ENCODE measurements at places on chromosomes 12 and 14.

DNA sequence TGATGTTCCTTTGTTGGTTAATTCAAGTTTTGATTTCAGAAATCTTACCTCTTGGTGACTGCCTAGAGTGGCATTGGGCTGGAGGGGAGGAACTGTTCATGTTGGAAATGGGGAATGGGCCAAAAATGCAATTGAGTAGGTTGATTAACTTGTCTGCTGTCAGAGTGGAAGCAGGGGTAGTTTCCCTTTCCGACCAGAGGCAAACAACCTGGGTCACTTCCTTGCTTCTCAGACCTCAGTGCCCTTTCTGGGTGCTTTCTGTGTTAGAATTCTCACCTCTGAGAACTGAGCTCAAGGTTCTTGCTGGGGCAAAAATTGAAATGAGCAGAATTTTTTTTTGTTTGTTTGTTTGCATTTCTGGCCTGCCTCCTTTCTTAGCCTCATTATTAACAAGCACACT lies 2.3 kb upstream of the M6PR start:
- no peak for DNase-seq

DNA sequence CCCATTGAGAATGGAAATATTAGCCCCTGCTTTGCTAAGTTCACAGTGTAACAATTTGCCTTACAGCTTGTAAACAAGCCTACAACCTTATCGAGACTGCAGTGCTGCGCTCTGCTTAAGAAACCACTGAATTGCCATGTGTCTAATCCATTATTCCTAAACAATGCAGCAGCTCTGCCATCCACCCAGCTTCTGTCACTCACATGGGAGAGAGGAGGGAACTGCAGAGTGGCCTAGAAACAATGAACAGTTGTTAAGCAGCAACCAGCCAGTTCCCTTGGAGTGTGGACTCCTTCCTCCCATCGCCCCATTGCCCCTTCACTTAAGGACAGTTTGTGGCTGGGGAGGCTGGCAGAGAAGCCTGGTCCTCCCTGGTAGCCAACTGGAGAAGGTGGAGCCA lies 42.9 kb downstream of the TESPA1 start:
- no peak for DNase-seq

- DNase-seq = no peak
Measured at GRCh38 chr14:22412926-22413411, 176.1 kb downstream of the DAD1 start.

GRCh38 chr12:89417246-89417977 lies 65.1 kb upstream of the DUSP6 start:
- no peak for DNase-seq

GRCh38 chr14:63923422-63923752 lies 70.6 kb downstream of the SYNE2 start:
- DNase-seq = no peak

GRCh38 chr14:31251028-31251958 lies 43.7 kb upstream of the HECTD1 start:
- DNase-seq = no peak

DNA sequence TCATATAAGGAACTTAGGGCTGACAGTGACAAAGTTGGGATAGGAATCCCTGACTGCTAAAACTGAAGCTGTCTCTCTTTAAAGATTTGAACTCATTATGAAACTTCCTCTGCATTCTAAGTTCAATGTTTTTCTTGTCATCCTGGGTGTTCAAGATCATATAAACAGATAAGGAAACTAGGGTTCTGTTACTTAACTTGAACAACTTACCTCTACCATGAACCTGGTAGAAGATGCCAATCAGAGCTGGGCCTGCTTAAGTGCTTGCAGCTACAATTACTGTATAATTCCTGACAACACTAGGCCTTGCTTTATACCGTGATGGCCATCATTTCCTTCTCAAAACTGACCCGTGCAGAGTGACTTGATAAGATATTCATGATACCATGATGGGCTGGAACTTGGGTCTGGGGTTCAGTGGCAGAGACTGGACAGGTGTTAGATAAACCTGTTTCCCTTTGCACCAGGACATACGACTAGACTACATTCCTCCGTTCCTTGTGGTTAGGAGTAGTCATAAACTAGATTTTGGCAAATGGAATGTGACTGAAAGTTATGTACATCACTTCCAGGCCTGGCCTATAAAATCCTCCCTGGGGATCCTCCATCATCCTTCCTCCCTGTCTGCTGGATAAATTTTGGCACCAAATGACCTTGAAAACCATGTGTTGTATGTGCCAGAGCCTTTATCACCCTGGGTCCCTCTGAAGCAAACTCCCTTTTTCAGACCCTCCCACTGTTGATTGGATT lies 172.2 kb upstream of the PRICKLE1 start:
- no peak for DNase-seq

- no peak for DNase-seq
Measured at GRCh38 chr14:42378274-42378673, 771.6 kb downstream of the LRFN5 start.

DNA sequence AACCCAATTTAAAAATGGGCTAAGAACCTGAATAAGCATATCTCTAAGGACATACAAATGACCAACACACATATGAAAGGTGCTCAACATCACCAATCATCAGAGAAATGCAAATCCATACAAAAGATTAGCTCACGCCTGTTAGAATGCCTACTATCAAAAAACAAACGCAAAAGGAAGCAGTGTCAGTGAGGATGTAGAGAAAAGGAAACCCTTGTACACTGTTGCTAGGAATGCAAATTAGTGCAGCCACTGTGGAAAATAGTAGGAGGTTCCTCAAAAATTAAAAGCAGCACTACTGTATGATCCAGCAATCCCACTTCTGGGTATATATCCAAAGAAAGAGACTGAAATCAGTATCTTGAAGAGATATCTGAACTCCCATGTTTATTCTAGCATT lies 133.0 kb downstream of the CPNE8 start:
- DNase-seq = no peak

DNA sequence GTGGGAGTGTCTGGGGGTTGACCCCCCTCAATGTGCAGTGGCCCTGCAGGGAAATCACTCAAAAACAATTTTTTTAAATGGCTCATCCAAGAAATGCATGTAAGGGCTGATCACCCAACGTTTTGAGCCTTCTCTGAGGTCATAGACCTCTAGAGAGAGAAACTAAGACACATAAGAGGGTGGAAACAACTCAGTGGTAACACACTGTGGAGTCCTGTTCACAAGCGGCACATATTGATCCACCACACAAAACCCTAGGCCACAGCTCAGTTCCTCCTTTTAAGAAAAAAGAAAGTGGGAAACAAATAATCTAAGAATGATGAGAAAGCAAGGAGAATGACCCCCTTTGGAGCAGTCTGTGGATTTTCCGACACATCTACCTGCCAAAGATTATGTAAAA lies 83.0 kb upstream of the METAP2 start:
- DNase-seq = no peak

DNA sequence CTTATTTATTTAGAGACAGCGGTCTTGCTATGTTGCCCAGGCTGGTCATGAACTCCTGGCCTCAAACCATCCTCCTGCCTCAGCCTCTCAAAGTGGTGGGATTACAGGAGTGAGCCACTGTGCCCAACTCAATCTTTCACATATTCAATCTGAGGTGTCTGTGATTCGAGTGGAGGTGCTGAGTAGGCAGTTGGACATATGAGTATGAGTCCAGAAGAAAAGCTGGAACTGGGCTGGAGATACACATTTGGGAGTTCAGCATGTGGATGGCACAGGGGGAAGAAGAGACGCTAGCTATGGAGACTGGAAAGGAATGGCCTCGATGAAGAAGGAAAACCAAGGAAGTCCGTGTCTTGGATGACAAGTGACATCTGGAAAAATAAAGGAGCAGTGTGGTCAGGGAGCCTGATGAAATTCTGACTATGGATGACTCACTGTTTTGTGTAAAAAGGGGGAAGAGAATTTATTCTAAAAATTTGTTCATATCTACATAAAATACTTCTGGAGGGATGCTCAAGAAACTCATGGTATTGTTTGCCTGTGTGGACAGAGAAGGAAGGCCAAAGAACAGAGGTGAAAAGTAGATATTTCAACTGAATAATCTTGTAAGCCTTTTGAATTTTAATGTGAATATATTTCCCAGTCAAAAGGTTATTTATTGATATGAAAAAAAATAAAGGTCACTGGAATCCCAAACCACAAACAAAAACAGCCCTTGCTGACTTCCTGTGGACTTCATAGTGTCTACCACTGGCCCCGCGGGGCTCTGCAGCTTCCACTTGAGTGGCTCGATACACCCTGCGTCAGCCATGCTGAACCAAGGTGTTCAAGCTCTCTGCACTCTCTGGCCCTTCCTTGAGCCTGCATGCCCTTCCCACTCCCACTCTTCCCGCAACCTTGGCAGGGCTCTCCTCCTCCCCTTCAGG lies 8.9 kb upstream of the LTA4H start:
- DNase-seq = no peak

- no peak for DNase-seq
Measured at GRCh38 chr12:79858518-79858917, 76.4 kb downstream of the PPP1R12A start.

DNA sequence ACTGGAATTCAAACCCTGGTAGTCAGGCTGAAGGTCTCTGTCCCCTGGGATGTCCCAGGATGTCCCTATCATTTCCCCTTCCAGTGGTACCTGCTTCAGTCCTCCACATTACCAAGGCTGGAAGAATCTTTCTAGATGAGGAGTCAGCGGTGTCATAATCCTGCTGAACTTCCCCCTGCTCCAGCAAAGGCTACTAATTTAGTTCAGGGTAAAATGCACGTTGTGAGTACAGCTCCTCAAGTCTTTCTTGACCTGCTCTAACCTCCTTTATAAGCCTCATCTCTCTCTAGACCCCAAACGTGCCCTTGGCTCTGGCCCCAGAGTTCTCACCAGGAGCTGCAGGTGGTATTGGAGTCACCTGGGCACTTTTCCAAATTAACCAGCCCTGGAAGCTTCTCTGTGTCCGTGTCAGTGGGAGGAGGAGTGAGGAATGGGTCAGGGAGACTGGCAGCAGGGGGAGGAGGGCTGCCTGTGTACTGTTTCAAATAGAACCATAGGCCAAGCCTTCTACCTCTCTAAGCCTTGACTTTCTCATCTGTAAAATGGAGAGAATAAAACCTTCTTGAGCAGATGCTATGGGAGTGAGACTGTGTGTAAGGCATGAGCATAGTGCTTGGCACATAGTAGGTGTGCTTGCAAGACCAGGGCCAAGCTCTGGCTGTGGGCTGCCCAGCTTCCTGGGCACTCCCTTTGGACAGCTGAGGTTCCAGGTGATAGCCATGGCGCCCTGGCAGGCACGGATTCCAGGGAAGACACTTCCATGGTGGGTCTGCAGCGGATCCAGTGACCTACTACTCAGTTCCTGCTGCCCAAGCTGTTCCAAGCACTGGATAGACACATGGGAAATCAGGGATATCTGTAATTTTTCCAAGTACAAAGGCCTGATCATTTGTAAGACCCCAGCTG lies 24.5 kb downstream of the ASB2 start:
- DNase-seq = no peak

DNA sequence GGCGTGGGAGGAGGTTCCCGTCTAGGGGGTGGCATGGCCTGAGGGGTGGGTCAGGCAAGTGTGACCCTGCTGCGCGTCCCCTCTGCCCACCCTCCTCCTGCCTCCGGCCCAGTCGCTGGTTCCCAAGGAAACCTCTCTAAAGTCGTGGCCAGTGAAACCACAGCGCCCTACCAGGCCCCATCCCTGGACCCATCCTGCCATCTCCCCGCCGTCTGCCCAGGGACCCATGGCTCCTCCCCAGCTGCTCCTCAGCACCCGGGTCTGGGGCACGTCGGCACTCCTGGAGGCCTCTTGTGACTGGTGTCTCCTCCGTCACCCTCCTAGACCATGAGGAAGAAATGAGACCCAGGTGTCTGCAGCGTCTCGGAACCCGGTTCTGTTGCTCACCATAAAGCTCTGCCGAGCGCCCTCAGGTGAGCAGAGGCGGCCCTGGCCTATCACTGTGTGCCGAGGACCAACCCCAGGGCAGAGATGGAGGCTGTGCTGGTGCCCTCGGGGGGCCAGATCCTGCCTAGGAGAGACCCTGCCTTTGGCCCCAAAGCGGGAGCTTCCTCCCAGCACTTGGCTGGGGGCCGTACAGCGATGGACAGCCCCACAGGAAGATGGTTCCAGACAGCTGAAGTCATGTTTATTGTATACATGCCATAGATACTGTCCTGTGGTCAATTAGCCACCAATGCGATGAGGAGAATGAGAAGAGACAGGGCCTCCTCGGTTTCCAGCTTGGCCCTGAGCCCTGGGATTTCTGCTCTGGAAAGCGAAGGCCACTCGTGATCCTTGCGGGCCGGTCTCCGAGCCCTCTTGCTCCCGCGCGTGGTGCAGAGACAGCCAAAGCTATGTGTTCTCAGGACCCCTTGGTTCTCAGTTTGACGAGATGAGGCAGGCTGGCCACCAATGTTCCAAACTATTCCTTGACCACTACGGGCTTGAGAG lies 222.5 kb upstream of the RTL1 start:
- DNase-seq = no peak

DNA sequence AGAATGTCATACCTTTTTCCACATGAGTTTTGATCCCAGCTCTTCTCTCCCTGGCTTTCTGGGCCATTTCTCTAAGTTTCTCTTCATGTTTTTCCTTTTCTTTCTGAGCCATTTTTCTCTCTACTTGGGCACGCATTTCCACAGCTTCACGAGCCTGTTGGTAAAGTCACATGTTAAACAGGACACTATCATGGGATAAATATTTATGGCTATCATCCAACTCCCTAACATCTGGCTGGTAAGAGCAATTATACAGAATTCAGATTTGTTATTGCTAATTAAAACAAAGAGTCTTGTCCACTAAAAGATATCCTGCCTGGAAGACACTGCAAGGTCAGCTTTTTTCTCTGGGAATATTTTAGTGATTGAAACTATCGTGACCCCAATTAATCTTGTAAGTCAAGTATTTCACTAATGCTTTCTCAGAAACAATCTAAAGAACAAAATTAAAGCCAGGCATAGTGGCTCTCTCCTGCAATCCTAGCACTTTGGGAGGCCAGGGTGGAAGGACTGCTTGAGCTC lies 23.1 kb downstream of the SLIRP start:
- DNase-seq = no peak

DNA sequence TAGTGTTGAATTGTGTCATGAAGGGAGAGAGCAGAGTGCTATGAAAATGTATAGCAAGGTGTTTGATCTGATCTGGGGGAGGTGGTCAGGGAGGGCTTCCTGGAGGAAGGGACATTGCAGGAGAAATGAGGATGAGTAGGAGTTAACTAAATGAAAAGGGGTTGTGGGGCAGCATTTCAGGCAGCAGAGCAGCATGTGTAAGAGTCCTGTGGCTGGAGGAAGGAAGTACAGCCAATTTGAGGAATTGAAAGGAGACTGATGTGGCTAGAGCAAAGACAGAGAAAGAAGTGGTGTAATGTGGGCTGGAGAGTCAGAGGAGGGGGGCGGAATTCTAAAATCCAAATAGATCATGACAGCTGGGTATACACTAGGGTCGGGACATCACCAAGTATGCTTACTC lies 20.5 kb downstream of the NPC2 start:
- DNase-seq = no peak

DNA sequence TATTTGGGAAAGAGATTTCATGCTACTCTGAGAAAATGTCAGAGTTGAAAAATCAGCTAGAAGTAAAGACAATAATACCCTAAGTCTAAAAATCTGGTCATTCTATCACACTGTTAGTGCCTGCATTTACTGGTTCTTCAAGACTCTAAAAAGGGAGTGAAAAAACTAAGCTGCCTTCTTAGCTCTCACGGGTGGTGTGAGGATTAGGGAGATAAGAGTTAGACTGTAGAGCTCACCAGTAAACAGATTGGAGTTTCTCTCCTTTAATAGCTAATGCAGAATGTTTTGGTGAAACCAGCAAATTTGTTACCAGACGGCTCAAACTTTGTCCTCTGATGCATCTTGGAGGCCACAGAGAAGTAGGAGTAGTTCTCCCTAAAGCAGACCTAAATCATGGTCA lies 135.0 kb upstream of the OTX2 start:
- no peak for DNase-seq

- no peak for DNase-seq
Measured at GRCh38 chr12:100128512-100128908, 14.2 kb downstream of the BLTP3B start.
